Activated CD8-positive, alpha-beta T cell treated with anti-CD3 and anti-CD28 coated beads, Interleukin-2, amount 10 ng/mL, durations not matched to agents 7 days and 5 days (primary cell): ENCODE measurements at places on chromosomes 5 and 9. TPM values are rescaled to one million over a fixed set of nuclear protein-coding genes. Genes with fewer than 3 reads are reported as not detected.

GRCh38 chr9:113558632-113559502 lies 95.3 kb downstream of the RGS3 start:
- no peak for DNase-seq

The ZBTB6 gene
- total RNA-seq: 9.1 TPM

- DNase-seq: no peak
These were observed 4.5 kb upstream of the NDST1 start for GRCh38 chr5:150503386-150503785.

DNA sequence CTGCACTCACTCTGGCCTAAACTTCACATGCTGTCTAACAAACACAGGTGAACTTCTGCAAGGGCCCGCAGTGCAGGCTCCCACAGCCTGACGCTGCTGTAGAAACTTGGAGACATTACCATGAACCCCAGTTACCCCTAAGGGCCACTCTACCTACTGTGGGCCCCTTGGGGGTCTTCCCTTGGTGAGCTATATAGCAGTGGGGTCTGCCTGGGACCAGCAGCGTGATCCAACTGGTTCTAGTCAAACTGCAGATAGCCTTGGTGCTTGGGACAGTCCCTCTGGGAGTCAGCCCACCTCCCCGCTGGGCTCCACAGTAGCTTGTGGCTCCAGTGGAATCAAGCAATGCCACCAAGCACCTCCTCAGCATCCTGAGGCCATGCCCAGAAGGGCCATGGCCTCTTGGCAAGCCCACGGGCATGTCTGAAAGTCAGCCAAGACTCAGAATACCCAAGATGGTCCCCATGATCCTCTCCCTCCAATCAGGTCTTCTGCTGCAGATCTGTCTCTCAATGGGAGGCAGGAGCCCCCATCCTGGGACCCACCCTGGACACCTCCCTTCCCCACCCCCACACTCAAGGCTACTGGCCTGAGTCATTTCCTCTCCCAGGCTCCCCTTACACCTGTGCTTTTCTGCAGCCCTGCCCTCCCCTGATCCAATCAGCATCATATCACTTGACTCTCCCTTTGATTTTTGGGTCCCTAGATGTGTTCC lies 230.0 kb upstream of the IRX1 start:
- DNase-seq: no peak

DNA sequence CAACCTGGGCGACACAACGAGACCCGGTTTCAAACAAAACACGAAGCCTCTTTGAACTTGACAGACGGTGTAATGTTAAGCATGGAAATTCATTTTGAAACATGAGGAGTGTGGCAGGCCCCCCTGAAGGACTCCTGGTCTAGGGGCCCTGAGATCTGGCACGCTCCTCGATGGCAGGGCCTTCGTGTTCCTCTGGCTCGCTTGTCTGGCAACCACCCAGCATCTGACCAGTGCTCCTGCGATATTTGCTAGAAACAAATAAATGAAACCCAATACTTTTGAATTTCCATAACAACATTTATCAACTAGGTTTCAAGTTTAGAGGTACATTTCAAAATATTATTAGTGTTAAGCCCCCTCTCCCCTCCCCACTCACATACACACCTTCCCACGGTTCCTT lies 193.0 kb downstream of the ERCC6L2 start:
- no peak for DNase-seq

DNA sequence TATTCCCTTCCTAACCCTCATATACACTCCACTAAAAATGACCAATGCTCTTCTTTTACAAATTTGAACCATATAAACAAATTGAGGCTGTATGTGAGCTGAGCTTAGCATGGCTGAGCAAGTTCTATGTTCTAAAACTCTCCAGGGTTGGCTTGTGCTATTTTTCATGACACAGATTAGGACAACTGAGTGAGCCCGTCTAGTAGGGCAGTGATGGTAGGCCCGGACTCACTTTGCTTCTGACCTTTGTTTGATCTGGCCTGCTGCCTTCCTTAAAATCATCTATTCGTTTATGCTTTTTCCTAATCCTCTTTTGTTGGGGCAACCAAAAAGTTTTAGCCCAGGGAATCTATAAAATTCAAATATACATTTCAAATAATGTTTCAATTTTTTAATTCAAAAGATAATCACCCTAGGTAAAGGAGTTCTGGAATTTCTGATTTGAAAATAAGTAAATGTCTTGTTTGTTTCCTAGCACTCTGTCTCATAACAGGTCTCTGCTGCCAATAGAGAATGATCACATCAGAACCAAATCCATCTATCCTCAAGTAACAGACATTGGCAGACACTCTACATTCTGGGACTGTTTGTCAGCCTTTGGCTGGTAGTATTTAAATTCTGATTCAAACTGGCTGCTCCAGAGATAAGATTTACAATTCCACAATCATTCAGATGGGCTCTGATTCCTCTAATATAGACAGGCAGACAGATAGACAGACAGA lies 217.0 kb upstream of the TARS1 start:
- no peak for DNase-seq

DNA sequence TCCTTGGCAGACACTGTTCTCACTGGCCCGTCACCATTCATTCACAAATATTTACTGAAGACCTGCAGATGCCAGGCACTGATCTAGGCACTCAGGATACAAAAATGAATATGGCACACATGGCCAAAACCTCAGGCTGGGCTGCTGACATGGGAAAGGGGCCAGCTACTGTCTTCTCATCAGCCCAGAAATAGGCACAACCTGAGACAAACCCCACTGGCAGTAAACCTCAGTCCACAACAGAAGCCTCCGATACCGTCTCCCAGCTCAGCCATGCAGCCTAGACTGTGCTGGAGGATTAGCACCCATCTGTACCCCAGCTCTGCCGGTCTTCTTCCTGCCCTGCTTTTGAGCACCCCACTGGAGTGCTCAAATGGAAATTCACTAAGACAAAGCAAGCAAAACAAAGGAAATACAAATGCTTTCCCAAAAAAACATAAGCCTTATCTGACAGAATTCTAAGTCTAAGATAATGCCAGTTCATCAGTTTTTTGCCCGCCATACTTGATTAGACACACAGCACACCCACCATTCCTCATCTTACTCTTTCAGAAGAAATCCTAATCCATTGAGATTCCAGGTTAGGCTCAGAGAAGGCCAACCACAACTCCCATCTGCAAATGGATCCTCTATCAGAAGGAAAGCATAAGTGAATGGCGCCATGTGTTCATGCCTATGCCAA lies 8.2 kb downstream of the P4HA2 start:
- DNase-seq: no peak

The SLC4A9 gene
- 0.16 TPM for total RNA-seq

DNA sequence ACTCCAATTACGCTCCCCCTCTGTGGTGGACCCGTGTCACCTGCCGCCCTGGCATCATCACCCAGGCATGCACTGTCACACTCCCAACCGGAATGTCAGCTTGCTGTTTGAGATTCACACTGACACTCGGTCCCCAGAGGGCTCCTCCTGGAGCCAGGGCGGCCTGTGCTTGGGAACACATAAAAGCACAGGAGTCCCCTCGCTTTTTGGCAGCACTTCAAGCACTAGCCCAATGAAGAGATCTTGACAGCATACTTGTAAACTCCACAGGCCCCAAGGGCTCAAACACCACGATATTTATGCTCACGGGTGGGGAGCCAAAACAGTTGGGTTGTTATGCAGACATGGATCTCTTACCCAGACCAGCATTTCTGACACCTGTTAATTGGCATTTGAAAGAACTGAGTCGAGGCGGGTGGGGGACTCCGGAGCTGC lies 90.8 kb upstream of the EGFLAM start:
- no peak for DNase-seq

The AHRR gene
- 57.2 TPM for total RNA-seq
